ENCODE measurements at places on chromosomes 1 and 21.

DNA sequence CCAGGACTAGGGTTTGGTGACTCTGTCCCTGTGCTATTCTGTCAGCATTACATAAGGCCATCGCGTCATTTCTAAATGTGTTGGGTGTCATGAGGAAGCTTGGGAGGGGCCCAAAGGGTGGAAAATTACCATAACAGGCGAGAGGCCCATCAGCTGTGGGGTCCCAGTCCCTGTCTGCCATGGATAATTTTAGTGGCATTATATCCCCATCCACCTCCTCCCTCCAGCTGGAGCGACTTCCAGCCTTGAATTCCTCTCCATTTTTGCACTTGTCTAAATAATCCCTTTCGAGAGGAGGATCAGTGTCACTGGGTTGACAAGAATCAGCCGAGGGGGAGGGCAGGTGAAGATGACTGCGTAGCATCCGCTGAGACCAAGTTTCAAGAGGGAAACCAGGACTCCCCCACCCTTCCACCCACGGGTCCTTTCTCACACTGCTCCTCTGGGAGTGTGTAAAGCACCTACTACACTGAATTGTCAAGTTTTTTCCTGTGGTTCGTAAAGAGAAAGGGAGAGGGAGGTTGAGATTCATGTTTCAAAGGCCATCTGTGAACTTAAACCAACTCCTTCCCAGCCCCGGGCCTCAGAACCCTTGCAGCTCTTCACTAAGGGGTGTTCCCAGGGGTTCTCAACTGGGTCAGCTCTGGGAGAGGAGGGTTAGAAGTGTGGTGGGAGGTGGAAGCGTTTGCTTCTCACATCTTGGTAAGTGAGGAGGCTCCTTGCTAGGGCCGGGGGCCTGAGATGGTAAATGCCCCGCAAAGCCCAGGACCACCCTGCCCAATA is 29.2 kb downstream of the VASH2 start:
- no peak for DNase-seq

DNA sequence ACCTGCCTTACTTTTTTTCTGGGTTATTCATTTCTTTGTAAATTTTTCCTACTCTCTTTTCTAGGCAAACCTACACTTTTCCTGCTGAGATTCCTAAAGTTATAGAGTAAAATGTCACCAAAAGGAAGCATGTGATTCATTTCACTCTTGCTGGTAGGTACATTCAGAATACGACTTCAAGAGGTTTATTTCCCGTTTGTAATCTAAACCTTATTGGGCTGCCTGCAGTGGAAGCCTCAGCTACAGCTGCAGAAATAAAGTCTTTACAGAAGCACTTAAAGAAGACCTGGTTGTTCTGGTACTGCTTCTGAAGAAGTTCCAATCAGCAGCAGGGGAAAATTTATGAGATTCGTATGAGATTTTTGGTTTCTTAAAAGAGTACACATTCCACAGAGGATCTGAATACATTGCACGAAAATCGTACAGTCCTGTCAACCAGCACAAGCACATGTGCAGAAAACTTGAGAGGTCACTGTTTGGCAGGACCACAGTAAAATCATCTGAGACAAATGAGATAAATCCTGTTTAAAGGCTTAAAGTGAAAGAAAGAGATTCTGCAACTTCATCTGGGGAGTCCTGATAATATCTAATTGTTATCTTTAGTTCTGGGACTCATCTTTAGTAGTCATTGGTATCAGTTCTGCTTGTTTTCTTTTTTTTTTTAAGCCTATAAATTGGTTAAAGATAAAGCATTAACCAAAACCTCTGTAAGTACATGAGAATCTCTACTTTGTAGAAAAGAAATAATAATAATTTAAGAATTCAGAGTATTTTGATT is 109.9 kb upstream of the ADGRL2 start:
- no peak for DNase-seq

GRCh38 chr1:6488602-6489382 is 2.7 kb downstream of the PLEKHG5 start:
- no peak for DNase-seq

DNA sequence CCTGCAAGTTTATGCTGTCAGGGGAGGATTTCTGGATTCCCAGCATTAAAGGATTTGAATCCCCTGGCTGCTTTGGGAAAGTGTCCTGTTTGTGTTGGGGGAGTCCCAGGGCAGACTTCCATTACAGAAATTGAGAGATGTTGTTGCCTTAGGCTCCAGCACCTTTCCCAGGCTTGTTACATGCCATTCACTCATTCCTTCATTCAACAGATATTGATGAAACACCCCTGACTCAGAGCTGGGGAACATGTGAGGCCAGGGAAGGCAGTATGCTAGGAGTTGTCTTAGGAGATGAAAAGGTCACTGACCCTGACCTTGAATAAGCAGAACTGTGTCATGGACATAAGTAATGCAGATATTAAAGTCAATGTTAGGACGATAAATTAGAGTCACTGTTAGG is 161.7 kb downstream of the NTMT2 start:
- no peak for DNase-seq

DNA sequence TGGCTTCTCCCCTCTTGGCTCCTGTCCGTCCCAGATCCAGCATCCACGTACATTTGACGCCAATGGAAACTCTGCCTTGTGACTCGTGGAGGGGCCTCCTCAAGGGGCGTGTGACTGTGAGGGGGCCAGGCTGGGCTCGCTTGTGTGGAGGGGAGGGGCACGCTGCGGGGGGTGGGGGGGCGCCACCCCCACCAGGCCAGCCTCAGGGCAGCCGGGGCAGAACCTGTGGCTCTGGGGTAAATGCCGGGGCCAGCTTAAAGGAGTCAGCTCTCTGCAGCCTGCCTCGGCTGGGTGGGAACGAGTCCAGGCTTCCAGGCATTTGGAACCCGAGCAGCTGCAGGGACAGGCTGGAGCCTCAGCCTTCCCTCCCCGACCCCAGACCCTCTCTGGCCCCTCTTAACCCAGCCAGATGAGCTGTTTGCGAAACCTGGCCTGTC is 94.1 kb downstream of the SIK1 start:
- no peak for DNase-seq

- DNase-seq = no peak
Measured at GRCh38 chr1:34263406-34263805, 86.7 kb downstream of the C1orf94 start.

DNA sequence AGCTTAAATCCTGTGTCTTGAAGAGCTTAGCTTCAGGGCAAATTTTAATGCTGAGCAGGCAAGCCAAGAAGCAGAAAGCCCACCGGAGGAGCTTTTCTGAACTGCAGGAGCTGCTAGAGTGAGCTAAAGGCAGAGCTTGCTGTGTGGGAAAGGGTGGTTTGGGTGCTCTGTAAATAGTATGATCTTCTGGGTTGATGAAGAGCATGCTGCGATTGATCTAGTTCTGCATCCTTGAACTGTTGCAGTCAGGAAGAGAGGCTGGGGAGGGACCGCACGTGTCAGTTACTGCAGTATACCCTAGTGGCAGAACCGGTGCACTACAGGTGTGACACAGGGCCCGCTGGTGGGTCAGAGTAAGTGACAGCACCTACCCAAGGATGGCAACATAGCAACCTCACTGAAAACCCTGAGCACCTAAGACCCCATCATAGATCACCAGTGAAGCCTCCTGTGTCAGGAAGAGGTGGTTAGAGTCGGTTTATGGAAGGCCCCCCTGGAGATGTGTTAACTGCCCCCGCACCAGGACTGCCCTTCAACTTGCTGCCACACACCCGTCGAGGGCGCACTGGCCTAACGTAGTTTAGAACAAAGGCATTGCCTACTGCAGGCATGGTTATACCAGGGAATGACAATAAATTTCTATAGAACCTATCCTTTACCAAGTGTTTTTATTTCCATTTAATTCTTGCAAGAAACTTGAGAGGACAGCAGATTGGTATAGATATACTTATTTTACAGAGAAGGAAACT is 146.0 kb upstream of the KIAA0040 start:
- no peak for DNase-seq

DNA sequence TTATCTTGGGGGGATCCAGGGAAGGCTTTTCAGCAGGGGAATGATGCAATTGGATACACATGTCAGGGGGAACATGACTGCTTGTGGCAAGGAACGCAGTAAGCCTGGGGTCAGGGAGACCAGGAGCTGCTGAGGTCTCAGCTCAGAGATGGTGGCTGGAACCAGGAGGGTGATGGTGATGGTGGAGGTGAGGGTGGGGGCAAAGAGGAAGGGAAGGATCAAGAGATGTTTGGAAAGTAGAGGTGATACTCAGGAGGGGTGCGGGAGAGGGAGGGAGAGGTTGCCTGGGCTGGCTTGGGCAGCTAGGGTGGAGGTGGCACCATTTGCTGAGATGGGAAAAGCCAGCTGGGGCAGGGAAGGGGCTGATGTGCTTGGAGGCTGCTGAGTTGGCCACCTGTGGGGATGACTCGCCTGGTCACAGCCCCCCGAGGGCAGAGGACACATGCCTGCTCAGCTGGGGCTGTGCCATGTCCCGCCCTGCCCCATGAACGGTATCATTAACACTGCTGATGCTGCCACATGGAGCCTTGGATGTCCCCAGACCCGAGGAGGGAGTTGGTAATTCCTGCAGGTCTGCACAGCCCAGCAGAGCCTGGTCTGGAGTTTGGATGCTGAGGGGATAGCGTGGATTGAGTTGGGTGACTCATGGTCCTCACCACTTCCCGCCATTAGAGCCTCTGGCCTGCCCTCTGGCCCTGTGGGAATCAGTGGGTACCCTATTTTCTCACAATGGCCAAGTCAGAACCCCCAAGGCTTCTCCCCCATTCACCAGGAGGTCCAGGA is 6.3 kb upstream of the PADI1 start:
- peak; percentile 39 for DNase-seq

GRCh38 chr1:36602184-36602583 is 119.5 kb upstream of the CSF3R start:
- DNase-seq = no peak

GRCh38 chr1:14855268-14855667 is 256.8 kb downstream of the KAZN start:
- no peak for DNase-seq

DNA sequence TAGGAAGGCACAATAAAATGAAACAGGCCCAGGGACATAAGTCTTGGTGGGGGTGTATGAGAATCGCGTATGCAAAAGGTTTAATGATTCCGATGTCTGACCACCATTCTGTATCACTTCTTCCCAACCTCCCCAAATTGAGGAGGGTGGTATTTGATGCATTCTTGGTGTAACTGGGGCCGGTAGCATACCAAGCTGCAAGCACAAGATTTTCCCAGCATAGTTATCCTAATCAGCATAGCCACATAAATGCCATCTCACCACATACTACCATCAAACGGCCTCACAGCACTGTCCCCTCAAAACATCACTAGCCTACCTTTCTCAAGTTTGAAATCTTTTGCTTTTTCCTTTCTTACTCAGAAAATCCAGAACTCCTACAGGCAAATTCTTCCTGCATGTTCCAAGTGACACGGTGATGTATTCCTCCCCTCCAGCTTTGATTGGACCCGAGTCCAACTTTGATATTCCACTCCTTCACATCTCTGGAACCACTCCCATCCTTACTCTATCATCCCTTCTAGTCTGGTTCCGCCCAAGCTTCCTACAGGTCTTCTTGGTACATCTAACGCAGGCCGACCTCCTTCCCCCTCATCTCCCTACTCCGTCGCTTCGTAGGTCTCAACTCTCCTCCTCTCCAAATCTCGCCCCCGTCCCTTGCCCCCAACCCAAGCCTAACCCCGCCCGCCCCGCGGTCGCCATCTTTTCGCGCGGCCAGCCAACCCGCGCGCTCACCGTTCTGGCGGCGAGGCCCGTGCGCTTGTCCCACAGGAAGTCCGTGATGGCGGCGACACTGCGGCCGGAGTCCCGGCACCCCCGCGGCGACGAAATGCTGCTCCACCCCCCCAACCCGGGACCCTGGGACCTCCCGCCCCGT is 600 bp downstream of the CLK2 start:
- no peak for DNase-seq

- DNase-seq = no peak
Measured at GRCh38 chr1:178645808-178646200, 79.2 kb upstream of the RALGPS2 start.

- no peak for DNase-seq
Measured at GRCh38 chr21:45040157-45040711, 34.1 kb upstream of the ADARB1 start.

DNA sequence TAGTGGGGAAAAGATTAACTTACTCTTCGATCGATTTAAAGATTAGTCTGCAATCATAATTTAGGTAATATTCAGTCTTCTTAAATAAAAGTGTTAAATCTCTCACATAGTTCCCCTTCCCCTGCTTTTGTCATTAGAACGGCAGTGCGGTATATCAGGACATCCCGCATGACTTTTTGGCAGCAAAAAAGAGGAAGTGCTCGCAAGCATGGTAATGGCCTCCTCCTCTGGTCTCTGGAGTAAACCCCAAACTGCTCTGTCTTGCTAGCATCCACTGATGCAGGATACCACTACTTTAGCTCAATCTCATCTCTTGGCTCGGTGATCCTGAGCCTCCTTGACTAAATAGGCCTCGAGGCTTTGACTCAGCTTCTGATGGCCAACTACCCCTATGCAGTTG is 78.7 kb upstream of the VAV3 start:
- no peak for DNase-seq

DNA sequence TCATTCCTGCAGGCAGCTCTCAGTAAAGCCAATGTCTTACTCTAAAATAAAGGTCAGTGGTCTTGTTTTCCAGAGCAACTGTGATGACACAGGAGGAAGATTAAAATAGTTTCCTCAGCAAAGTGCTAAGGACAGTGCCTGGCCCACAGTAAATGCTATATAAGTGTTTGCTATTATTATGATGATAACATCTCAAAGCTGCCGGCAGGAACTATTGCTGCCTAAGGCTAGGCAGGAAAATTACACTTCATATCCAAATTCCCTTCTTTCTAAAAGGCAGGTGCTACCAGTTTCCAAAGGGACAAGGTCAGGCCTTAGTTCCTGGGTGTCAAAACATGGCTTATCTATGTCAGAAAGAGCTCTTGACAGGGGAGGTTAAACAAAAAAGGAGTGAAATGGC is 401.3 kb downstream of the HHAT start:
- DNase-seq = no peak

- no peak for DNase-seq
Measured at GRCh38 chr1:197686231-197686630, 89.0 kb downstream of the DENND1B start.

GRCh38 chr1:20059847-20060246 is 10.1 kb upstream of the PLA2G5 start:
- no peak for DNase-seq

DNA sequence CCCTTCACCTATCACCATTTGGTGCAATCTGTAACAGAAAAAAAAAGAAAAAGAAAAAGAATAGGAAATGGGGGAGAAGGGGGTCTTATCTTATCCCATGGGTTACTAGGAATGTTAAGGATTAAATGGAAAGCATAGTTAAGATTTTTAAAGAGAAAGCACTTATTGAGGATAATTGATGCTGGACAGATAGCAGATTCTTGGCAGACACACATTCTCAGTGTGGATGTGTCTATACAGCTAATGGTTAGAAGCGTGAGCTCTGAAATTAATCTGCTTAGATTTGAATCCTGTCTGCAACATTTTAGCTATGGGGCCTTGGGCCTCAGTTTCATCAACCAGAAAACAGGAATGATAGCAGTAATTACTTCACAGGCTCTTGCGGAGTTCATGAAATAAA is 67.1 kb downstream of the SSBP3 start:
- DNase-seq = no peak

GRCh38 chr1:9730096-9730901 is 78.8 kb downstream of the PIK3CD start:
- no peak for DNase-seq

All from type B pancreatic cell (in vitro differentiated cells).